ENCODE measurements at places on chromosomes 16 and 17. TPM values are rescaled to one million over a fixed set of nuclear protein-coding genes. Genes with fewer than 3 reads are reported as not detected.
A peak's percentile ranks its signal among the peaks of the same experiment; 100 is the strongest.

DNA sequence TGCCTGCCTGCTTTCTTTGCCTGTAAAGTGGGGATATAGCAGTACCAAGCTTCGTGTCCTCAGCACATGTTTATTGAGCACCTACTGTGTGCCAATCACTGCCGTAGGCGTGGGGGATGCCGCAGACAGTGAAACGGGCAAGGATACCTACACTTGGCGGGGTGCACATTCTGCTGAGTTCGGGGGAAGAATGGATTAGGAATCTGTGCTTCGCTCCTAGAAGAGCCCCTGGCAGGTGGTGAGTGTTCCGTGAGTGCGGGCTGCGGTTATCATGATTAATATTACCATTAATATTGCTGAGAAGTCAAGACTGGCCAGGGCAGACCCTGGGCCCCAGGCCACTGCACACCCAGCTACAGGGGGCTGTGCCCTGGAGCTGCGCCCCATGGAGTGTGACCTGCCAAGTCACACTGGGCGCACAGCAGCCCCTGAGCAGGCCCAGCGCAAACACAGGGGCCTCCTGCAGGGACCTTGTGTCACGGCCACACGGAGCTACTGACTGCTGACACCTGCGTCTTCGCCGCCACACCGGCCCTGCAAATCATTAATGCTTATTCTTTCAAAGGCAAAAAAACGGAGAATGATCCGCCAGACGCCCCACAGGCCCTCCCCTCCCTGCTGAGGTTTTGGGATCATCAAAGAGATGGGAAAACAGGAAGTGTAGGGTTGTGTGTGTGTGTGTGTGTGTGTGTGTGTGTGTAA lies 213.4 kb upstream of the GSE1 start:
- no peak for DNase-seq

DNA sequence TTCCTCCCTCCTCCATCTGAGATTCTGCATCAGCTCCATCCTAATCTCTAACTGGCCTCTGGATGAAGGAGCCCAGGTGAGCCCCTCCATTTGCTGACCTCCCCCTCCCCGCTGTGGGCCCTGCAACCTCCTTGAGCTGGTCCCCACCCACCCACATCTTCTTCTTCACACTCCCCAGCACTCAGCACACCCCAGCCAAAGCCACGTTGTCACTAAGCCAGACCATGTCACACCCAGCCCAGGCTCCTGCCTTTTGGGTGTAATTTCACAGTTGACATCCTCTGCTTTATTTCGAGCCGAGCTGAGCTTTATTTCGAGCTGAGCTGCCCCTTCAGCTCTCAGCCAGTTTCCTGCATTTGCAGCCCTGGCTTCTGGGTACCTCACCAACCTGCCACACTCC lies 282.7 kb upstream of the TNRC6C start:
- peak; percentile 12 for DNase-seq

ABAT gene
- 23.2 TPM for total RNA-seq

CTRB1 gene
- total RNA-seq, result not detected

Measured in thyroid gland (tissue), 4 donors.